Neuronal stem cell (in vitro differentiated cells): ENCODE measurements at places on chromosomes 12 and 14.

DNA sequence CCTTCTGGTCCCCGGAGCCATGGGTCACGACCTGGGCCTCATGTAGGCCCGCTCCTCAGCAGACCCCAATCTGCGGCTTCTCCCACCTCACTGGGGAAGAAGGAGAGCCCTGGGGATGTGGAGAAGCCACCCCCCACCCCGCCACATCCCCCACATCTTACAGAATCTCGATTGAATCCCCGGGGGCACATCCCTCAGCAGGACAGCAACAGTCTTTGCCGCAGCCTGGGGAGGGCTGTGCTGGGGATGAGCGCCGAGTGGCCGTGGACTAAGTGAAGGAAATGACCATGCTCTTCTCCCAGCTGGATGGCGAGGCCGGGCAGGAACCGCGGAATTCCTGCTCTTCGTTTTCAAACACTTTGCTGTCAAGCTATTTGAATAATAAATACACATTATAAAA lies 169.0 kb upstream of the RTL1 start:
- no peak for DNase-seq

- no peak for DNase-seq
Observed at GRCh38 chr12:121132601-121133481, at the start of gene P2RX7. TSS of gene P2RX7 (plus strand) at chr12:121132876. CDS start at chr12:121132971, 95 bp downstream.

DNA sequence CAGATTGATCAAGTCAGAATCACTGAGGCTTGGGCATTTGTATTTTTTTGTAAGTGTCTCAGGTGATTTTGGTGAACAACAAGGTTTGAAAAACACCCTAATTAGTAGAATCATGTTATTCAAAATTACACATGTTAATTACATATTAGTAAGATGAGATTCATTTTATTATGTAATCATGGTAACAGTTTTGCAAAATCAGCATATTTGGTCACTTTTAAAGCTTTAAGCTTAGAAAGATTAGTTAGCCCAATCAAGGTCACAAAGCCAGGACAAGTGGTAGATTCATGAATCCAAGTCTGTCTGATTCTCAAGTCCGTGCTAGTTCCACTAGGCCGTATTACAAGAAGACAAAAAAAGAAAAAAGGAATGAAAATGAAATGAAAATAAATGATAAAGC lies 218.4 kb upstream of the FAR2 start:
- no peak for DNase-seq

GRCh38 chr12:81081726-81082125 lies 3.8 kb downstream of the ACSS3 start:
- no peak for DNase-seq

GRCh38 chr14:68894802-68895703 lies 84.0 kb downstream of the ACTN1 start:
- DNase-seq = no peak

GRCh38 chr12:103802586-103802886 lies 38.5 kb downstream of the NT5DC3 start:
- no peak for DNase-seq

- no peak for DNase-seq
Observed at GRCh38 chr14:102220031-102220430, 80.3 kb downstream of the WDR20 start.

GRCh38 chr12:93748672-93749383 lies 71.7 kb downstream of the CRADD start:
- no peak for DNase-seq

DNA sequence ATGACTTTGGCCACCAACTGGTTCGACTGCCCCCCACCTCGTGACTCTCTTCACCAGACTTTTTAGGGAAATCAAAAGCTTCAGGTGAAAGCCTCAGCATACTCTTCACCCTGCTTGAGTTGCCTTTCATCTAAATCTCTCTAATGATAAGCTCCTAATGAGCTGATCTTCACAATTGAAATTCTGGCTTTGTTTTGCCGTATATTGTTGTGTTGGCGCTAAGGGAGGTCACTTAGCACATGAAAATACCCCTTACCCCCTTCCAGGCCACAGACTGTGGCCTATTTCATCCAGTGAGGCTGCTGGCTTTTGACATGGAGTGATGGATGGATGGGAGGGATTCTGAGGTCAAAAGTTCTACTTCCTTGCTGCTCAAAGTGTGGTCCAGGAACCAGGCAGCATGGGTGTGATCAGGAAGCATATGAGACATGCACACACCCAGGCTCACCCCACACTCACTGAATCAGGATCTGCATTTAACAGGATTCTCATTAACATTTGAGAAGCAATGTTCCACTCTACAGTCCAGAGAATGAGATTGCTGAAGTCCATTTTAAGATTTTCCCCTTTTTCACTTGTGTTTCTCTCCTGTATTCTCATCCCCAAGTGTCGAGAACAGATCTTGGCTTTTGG lies 131.4 kb downstream of the DACT1 start:
- no peak for DNase-seq

DNA sequence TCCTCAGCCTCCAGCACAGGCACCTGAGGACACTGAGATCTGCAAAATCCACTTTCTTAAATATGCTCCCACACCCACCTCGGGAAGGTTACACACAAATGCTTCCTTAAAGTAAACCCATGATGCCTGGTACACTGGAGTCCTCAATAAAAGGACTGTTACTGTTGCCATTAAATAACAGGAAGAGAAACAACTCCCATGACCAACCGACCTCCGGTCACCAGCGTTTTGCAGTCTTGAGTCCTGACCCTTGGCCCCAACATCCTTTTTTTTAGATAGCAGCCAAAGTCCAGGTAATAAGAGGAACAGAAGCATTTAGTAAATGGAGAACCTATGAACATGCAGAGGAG lies 42.4 kb downstream of the ITPK1 start:
- DNase-seq = no peak

DNA sequence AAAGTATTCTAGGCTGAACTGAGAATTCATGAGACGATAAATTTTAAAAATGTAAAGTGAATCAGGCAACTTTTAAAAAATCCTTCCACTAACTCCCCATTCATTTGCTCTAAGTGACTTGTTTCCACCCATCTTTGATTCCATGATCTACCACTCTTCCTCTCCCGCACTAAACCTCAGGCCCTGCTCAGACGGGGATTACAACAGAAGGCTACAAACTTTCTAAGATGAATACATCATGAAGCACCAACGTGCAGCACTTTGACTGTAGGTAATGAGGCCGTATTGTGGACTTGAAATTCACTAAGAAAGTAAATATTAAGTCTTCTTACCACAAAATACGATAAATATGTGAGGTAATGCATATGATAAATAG lies 30.0 kb downstream of the TMEM132D start:
- DNase-seq = peak; percentile 3

DNA sequence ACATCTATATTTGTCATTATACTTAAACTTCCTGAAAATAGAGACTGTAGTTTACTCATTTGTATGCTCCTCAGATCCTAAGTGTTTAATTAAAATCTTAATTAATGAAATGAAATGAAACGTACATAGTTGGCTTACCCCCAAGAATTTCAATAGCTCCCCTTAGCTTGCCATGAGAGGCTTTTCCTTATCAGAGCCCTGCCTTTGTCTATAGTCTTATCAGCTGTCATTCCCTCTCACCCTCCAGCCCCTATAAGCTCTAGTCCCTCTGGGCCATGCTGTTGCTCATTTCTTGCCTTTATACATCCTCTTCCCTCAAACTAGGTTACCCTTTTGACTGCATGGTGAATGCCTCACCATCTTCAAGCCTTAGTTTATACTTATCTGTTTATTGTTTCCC lies 1.1 kb upstream of the RTRAF start:
- DNase-seq = no peak

DNA sequence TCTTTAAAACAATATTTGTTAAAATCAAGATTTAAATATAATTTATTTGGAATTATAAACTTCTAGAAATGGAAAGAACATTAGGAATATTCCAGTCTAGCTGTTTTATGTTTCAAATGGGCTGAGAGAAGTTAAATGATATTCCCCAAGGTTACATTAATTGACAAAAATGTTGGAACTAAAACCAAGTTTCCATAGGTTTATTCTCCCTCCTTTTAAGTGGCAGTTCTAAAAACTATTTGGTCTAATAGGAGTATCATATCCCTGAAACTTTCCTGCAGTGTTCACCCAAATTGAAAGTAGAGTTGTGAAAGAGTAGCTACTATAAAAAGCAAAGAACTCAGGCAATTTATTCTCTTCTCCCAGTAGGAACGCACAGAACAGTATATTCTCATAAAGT lies 1185.5 kb downstream of the LRFN5 start:
- no peak for DNase-seq

DNA sequence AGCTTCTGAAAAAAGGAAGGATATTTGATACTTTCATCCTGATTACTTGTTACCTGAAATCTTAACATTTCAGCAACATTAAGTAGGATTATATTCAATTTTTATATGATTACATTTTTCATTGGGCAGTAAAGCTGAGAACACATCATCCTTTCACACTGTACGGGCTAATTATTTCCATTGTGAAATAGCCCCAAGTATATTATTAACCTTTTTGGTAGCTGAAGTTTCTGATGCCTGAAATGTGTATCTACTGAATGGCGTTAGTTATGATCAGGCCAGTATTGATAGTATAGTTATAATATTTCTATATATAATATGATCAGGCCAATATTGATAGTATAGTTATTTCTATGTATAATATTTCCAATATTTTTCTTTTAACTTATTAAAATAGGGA lies 10.1 kb downstream of the SPATS2 start:
- no peak for DNase-seq

GRCh38 chr12:3587402-3588013 lies 96.5 kb downstream of the PRMT8 start:
- no peak for DNase-seq

- DNase-seq = no peak
Observed at GRCh38 chr14:99158646-99159165, 113.3 kb downstream of the BCL11B start.

- DNase-seq = no peak
Observed at GRCh38 chr12:50231346-50231745, 52.0 kb downstream of the LIMA1 start.

DNA sequence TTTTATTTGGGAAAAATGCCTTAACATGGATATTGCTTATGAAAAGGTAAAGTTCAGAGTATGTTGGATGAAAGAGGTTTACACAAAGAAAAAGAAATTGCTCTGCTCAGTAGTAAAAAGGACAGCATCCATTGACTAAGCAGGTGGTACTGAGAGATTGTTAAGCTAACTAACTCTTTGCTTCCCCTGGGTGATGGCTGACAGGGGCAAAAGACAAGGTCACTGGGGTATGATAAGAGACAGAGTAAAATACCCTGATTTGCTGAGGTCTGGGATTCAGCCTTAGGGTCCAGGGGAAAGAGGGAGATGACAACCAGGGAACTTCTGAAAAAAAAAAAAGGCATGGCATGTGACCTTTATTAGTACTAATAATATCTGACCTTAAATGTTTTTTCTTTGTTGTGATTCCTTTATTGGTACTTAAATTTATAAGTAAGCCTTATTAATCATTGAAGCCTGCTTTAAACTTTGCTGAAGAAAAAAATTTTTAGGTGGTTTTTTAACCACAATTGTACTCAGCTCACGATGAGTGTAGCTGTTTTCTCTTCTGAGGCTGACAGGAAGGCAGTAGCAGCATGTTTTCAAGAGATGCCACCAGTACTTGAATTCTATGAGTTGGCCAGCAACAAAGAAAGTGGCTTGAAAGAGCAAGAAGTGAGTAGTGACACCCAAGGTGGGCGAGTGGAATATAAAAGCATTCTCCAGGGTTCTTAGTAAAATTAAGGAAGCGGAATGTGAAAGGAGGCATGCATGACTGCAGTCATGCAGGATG lies 43.7 kb upstream of the KITLG start:
- DNase-seq = peak; percentile 18

GRCh38 chr12:67141296-67142018 lies 127.7 kb upstream of the CAND1 start:
- no peak for DNase-seq

- DNase-seq = no peak
Observed at GRCh38 chr12:47249082-47249481, 169.3 kb upstream of the AMIGO2 start.

DNA sequence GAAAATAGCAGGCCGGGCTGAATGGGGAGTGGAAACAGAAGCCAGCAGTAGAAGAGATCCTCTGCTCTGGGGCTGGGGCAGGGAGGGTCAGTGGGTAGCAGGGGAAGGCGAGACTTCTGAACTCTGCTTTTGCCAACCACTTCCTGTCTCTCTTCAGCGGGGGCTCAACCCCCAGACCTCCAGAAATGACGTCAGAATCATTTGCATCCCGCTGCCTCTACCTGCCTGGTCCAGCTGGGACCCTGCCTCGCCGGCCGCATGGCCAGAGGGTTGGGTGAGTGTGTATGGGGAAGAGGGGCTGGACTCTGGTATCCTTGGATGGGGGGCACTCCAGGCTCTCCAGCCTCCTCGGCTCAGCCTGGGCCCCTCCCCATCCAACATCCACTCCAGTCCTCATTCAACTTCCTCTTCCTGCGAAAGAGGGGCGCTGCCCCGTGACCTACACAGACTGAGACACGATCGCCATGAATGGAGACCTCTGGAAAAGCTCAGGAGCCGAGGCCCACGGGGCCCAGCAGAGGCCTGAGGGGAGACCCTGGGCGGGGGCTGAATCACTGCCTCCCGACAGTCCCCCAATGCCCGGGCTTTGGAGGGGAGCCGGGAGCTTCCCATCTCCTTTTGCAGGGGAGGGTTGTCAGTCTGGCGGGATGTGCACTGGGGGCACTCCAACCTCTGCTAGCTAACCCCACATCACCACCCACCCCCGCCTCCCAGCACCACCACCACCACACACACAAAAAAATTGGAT lies 458 bp upstream of the HOXC4 start:
- no peak for DNase-seq

- DNase-seq = no peak
Observed at GRCh38 chr14:85175556-85175955, 354.4 kb upstream of the FLRT2 start.

DNA sequence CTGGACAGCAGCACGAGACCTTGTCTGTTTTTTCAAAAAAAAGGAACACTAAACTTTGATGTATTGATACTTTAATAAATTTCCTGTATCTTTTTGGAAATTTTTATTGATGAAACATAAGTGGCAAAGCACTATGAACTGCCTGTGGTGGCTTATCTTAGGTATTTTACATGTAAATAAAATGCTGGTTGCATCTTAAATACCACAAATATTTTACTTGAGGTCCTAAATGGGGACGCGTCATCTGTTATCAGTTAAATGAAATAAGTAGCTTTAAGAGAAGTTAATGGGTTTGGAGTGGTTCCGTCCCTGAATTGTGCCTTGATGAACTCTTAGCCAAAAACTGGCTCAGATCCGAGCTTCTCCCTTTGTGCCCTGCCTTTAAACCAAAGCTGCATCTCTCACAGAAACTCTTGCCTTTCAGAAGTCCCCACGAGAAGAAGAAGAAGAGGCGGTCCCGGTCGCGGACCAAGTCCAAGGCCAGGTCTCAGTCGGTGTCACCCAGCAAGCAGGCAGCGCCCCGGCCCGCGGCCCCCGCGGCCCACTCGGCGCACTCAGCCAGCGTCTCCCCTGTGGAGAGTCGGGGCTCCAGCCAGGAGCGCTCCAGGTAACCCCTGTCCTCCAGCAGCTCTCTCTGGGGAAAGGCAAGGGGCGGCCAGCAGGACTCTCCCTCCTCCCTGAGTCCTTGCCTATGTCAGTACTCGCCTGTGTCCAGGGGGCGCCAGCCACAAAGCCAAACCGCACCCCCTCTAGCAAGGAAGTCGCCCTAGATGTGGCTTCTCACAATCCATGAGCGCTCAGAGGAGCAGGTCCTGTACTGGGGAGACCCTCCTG lies 31.2 kb upstream of the MMP17 start:
- no peak for DNase-seq
